ENCODE measurements at places on chromosomes 1 and 21. TPM values are rescaled to one million over a fixed set of nuclear protein-coding genes. Genes with fewer than 3 reads are reported as not detected.

The ANXA9 gene
- total RNA-seq = 0.37 TPM

The PPT1 gene
- total RNA-seq = 55.4 TPM

The POMGNT1 gene
- total RNA-seq = 90.7 TPM

The MXRA8 gene
- not detected for total RNA-seq

The TNFRSF8 gene
- total RNA-seq = not detected

The KRTAP22-2 gene
- total RNA-seq = not detected

The IL10 gene
- not detected for total RNA-seq

The CDC73 gene
- 79.8 TPM for total RNA-seq

The HTR6 gene
- not detected for total RNA-seq

The CRNN gene
- not detected for total RNA-seq

The CCDC30 gene
- 3.2 TPM for total RNA-seq

The DCST1 gene
- 0.21 TPM for total RNA-seq

The GBP5 gene
- not detected for total RNA-seq

The NUCKS1 gene
- 605 TPM for total RNA-seq

The HIVEP3 gene
- 0.61 TPM for total RNA-seq

The CLEC20A gene
- not detected for total RNA-seq

The KLHL17 gene
- 15.1 TPM for total RNA-seq

The OR13G1 gene
- total RNA-seq = not detected

The NUP210L gene
- total RNA-seq = 0.05 TPM

The TCP10L gene
- total RNA-seq = not detected

The CNIH3 gene
- 3.4 TPM for total RNA-seq

The SLC44A3 gene
- total RNA-seq = 0.83 TPM

The TRIM67 gene
- total RNA-seq = not detected

The PODN gene
- not detected for total RNA-seq

All from MCF 10A (cell line).